Naive B cell (primary cell): ENCODE measurements at places on chromosomes 11 and 22. TPM values are rescaled to one million over a fixed set of nuclear protein-coding genes. Genes with fewer than 3 reads are reported as not detected.

- no peak for DNase-seq
These were observed 24.5 kb downstream of the DUSP8 start for GRCh38 chr11:1547467-1548098.

DNA sequence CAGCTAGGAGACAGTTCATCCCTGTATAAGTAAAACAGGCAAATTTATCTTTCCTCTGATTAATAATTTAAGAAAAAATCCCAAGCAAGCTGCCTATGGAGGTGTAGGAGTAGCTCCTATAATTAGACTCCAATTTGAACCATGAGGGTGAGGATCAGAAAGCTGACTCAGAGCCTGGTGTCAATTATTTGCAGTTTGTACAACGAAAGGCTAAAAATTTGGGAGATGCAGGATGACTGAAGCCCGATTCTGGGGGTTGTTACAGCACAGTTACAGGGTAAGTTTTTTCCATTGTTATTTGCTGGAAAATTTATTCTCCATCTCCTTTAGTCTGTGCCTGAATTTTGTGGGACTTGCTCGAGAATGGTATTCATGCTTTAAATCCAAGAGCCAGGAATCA lies 359.4 kb upstream of the CCDC90B start:
- no peak for DNase-seq

- no peak for DNase-seq
These were observed 245.6 kb downstream of the BLID start for GRCh38 chr11:121870206-121871045.

GRCh38 chr22:39729141-39729934 lies 158.8 kb downstream of the CACNA1I start:
- no peak for DNase-seq

DNA sequence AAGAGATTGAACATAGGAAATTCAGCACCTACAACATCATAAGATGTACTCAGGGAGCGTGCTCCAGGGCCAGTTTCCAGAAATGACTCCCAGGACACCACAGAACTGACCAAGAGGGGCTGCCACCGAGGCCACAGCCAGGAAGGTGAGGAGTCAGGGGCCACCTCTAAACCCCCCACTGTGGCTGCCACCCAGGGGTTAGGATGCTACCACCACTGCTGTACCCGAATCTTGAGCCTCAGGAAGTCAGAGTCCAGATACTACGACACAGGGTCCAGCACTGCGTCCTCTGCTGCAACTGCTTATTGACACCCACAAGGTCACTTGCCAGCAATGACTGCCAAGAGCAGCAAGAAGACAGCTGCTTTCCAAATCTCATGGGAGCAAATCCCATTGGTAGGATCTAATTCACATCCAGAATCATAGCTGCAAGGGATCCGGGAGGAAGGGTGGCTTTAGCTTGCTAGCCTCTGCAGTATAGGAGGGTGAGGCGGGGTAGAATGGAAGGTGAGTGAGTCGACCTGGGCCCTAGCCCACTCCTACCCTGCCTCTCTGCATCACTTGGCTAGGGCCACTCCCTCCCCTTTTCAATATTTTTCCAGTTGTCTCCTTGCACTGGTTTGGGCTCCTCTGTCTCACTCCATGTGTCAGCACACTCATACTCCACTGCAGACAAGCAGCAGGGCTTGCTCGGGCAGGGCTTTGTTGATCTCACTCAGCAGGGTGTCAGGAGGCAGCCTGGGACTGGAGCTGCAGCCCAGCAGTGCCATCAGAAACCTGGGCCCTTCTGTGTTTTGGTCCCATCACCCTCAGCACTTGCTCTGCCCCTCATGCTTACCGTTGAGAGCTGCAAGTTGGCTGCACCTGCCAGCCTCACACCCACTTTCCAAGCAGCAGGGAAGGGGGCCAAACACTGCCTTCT lies 18.1 kb upstream of the CYTH4 start:
- no peak for DNase-seq

DNA sequence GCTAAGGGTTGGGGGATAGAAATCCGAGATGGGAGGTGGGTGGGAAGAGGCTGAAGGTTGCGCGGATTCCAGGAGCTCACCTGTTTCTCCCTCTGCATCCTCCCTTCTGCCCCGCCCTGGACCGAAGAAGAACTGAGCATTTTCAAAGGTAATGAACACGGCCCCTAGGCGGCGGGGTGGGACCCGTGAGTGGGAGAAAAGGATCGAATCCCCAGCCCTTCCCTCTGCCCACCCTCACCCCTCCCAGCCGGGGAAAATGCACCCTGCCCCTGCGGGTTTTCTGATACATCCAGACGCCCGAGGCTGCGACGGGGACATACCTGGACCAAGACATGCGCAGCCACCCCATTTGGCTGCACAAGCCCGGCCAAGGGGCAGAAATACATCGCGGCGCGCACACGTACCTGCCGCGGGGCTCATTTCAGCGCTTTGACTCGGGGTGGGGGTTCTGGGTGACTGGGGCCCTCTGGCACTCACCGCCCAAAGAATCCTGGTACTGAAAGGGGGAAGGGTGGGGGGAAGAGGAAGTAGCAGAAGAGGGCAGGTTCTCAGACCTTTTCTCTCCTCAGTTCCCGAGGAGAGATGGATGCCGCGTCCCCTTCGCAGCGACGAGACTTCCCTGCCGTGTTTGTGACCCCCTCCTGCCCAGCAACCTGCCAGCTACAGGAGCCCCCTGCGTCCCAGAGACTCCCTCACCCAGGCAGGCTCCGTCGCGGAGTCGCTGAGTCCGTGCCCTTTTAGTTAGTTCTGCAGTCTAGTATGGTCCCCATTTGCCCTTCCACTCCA lies 6.0 kb downstream of the VSIG2 start:
- peak; percentile 54 for DNase-seq

GLYAT gene
- not detected for polyA plus RNA-seq

NXPE1 gene
- not detected for polyA plus RNA-seq

XPNPEP3 gene
- polyA plus RNA-seq = 6.5 TPM

TPCN2 gene
- polyA plus RNA-seq = 6.4 TPM

HBD gene
- polyA plus RNA-seq = not detected
